IMR-90 (cell line): ENCODE measurements at places on chromosomes 12 and 14. TPM values are rescaled to one million over a fixed set of nuclear protein-coding genes. Genes with fewer than 3 reads are reported as not detected.

DNA sequence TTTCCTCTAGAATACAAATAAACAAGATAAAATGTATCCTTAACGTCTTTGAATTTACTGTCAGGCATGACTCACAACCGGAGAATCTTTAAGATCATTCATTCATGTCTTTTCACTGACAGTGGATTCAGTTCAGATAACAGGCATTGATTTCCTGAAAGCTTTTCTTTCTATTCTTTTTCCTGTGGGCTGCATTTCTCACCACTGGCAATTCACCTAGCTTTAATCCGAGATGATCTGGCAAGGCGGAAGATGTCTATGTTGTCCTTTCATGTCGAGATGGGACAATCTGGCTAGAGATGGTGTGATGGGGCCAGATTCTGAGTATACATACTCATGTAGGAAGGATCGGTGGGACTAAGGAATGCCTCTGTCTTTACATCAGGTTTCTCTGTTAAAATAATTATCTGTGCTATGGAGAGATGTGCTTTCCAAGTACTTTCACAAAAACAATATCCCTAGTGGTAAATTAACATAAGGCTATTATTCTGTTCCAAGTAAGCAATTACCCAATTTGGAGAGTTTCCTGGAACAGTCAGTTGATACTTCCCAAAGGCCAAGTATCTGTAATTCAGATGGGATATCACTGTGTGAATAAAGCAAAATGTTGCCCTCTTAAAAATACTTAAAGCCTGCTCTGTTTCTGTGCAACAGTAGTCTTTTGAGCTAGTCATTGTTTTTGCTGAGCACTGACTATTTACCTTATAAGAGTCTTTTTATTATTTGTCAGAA, 17.8 kb downstream of the ACSS3 start:
- no peak overlapping the region for H3K4me3 ChIP-seq
- no peaks in the 10 kb centered on the region for H3K4me1 ChIP-seq
- no peaks in the 10 kb centered on the region for H3K36me3 ChIP-seq
- DNase-seq: no peak
- H3K27me3 ChIP-seq: no peaks in the 10 kb centered on the region
- no peak overlapping the region for H3K27ac ChIP-seq

GUCY2C gene
- not detected in 2 replicates for total RNA-seq

- DNase-seq: no peak
- H3K36me3 ChIP-seq: no peaks in the 10 kb centered on the region
- H3K27me3 ChIP-seq: no peaks in the 10 kb centered on the region
Measured at GRCh38 chr12:91249518-91250272, 67.1 kb upstream of the DCN start.

ZDHHC22 gene
- total RNA-seq: not detected in 2 replicates

- no peak overlapping the region for H3K27ac ChIP-seq
- H3K4me3 ChIP-seq: no peak overlapping the region
- H3K4me1 ChIP-seq: peaks cover 6% of the 10 kb centered on the region
- no peaks in the 10 kb centered on the region for H3K27me3 ChIP-seq
Measured at GRCh38 chr14:50354527-50354926, 42.2 kb downstream of the CDKL1 start.

- no peaks in the 10 kb centered on the region for H3K4me1 ChIP-seq
- H3K4me3 ChIP-seq: no peak overlapping the region
- H3K27me3 ChIP-seq: no peaks in the 10 kb centered on the region
- H3K36me3 ChIP-seq: peaks cover 5% of the 10 kb centered on the region
Measured at GRCh38 chr12:3084742-3085141, 7.6 kb downstream of the TSPAN9 start.

DNA sequence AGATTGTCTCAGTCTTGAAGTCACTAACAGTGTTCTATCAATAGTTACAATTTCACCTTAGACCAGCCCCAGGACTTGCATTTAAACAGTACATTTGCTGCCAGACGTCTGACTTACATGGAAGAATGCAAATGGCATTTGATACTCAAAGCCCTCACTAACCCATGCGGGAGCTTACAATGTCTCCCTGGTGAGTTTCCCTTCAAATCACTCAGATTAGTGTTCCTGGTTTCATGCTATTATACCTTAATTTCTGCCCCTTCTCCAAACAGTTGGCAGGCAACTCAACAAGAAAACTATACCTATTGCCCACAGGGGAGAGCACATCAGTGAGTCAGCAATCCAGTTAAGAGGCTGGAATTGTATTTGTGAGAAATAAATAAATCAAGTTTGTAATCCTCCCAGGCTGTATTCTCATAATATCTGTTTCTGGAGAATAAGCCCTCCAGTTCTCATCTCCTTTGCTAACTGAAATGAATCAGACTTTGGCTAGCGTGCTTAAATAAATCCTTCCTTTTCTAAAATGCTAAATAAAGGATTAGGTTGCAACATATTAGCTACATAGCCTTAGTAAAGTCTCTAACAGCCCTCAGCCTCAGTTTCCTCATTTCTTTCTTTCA, 23.7 kb downstream of the GSTZ1 start:
- H3K4me3 ChIP-seq: no peak overlapping the region
- peaks cover 10% of the 10 kb centered on the region for H3K36me3 ChIP-seq
- H3K27me3 ChIP-seq: no peaks in the 10 kb centered on the region
- no peak overlapping the region for H3K27ac ChIP-seq
- peak; percentile 59 for DNase-seq
- H3K4me1 ChIP-seq: peaks cover 4% of the 10 kb centered on the region; the same call in 1 of the 2 replicates

DNA sequence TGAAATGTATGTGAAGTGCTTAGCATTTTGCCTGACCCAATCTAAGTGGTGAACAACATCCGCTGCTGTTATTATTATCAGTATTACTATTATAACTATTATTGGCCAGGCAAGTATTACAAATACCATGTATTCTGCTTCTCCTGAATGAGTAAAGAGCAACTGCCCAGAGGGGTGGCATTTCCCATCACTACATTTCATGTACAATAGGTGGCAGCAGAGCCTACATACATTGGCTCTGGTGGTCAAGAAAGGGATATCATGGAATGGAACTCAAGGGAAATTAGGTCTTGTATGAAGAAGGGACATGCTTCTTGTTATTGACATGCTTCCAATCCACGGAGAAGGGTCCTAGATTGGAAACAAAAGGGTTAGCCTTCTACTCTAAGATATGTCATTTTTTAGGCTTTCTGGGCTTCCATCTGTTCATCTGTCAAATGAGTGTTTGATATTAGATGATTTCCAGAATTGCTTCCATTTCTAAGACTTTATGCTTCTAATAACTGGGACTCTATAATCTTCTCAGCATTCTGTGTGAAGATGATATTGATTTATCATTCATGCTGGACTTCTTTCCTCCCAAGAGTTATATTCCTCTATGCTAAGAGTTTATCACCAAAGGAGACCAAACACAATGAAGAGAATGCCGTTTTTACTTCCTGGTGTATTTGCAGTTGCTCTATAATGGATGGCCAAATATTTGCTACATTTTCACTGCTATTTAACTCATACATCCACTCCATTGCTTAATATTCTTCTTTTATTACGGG, 239.1 kb downstream of the SSPN start:
- H3K27me3 ChIP-seq: no peaks in the 10 kb centered on the region
- H3K4me1 ChIP-seq: no peaks in the 10 kb centered on the region
- no peak overlapping the region for H3K4me3 ChIP-seq
- H3K27ac ChIP-seq: no peak overlapping the region

GRCh38 chr14:22332686-22333421, 256.2 kb downstream of the DAD1 start:
- H3K4me1 ChIP-seq: no peaks in the 10 kb centered on the region; the same call in 1 of the 2 replicates
- DNase-seq: no peak
- no peaks in the 10 kb centered on the region for H3K36me3 ChIP-seq
- H3K27me3 ChIP-seq: no peaks in the 10 kb centered on the region
- no peak overlapping the region for H3K27ac ChIP-seq

ART4 gene
- not detected in 2 replicates for total RNA-seq

SLC6A13 gene
- total RNA-seq: under 0.01 and 0.28 TPM in 2 replicates

DNA sequence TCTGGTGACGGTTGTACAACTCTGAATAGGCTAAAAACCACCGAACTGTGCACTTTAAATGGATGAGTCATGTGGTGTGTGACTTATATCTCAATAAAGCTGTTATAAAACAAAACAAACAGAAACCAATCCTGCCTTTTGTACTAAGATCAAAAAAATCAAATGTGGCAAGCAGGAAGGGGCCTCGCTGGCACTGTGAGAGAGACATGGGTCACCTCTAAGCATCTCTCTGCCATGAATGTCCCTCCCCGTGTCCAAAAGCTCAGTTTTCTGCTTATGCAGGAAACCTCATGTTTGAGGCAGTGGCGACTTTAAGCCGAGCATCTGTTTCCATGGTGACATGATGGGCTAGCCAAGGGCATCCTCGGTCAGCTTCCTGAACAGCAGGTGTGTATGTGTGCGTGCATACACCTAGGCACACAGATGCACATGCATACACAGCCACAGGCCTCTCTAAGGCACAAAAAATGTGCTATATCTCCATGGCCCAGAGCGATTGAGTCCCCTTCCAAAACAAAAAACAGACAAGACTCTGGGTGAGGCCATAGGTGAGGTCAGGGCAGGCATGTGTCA, 44.4 kb downstream of the ARL6IP4 start:
- peaks cover 15% of the 10 kb centered on the region; the same call in 1 of the 2 replicates for H3K36me3 ChIP-seq
- peak; percentile 55 for DNase-seq
- no peak overlapping the region for H3K4me3 ChIP-seq

DNA sequence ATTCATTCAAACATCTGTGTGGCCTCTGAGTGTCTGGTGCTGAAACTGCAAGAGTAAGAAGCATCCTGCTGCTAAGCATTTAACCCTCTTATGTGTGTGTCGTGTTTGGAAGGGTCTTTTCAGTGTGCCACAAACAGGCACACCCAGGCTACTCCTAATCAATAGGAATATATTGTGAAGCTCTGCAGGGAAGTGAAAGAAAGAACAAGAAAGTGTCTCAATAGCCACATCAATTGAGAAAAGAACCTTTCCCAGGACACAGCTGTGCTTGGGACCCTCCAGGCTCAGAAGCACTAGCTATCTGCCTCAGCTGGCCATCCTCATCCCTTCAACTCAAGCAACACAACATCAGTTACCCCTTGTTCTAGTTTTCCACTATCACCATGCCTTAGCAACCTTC, 13.4 kb upstream of the KRAS start:
- H3K27ac ChIP-seq: no peak overlapping the region
- H3K4me1 ChIP-seq: no peaks in the 10 kb centered on the region
- H3K27me3 ChIP-seq: no peaks in the 10 kb centered on the region; the same call in 1 of the 2 replicates

GRCh38 chr12:67546746-67547145, 101.8 kb upstream of the DYRK2 start:
- no peaks in the 10 kb centered on the region for H3K4me1 ChIP-seq
- H3K4me3 ChIP-seq: no peak overlapping the region
- no peak for DNase-seq
